ENCODE measurements at places on chromosomes 5 and 9. TPM values are rescaled to one million over a fixed set of nuclear protein-coding genes. Genes with fewer than 3 reads are reported as not detected.

FAXDC2 gene
- 4.7 TPM for total RNA-seq

SPATA31C1 gene
- not detected for total RNA-seq

RANBP17 gene
- 4.2 TPM for total RNA-seq

WDR38 gene
- not detected for total RNA-seq

KIF12 gene
- 3.1 TPM for total RNA-seq

TEX48 gene
- total RNA-seq, result not detected

FGF18 gene
- not detected for total RNA-seq

NKD2 gene
- total RNA-seq, result 0.11 TPM

PCDHA1 gene
- total RNA-seq, result not detected

SLC6A18 gene
- not detected for total RNA-seq

ASS1 gene
- total RNA-seq, result 40.8 TPM

PCDHGA4 gene
- total RNA-seq, result 0.07 TPM

CCL21 gene
- not detected for total RNA-seq

HTR1A gene
- not detected for total RNA-seq

PITX1 gene
- total RNA-seq, result 0.56 TPM

C9orf50 gene
- total RNA-seq, result not detected

PCDHGA2 gene
- total RNA-seq, result 0.10 TPM

GRCh38 chr9:124820698-124821623 is 32.3 kb upstream of the WDR38 start:
- DNase-seq, result no peak

- DNase-seq, result no peak
Observed at GRCh38 chr5:127938746-127939145, 144.8 kb upstream of the SLC12A2 start.

DNA sequence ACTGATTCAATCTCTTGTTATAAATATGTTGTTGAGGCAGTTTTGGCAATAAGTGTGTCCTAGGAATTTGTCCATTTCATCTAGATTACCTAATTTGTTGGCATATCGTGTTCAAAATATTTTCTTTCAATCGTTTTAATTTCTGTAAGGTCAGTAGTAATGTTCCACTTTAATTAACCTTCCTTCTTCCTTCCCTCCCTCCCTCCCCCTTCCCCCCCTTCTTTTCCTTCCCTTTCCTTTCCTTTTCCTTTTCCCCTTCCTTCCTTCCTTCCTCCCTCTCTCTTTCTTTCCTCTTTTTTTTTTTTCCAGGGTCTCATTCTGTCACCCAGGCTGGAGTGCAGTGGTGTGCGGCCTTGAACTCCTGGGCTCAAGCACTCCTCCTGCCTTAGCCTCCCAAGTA is 27.1 kb downstream of the CD14 start:
- DNase-seq, result no peak

DNA sequence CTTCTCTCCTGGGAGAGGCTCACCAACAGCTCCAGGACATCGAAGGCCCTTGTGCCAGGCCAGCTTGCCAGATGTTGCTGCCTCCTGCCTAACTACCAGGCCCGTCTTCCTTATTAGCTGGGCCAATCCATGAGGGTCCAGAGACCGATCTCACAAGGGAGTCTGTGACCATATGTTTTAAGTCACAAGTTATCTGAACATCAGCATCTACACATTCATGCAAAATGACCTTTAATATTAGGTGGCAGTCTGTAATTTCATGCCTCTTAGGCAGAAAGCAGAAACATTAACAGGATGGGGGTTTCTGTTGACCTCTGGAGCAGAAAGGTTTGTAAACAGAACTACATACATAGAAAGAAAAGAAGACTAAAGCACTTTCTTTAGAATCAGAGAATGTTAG is 75.1 kb upstream of the SLC25A51 start:
- no peak for DNase-seq

DNA sequence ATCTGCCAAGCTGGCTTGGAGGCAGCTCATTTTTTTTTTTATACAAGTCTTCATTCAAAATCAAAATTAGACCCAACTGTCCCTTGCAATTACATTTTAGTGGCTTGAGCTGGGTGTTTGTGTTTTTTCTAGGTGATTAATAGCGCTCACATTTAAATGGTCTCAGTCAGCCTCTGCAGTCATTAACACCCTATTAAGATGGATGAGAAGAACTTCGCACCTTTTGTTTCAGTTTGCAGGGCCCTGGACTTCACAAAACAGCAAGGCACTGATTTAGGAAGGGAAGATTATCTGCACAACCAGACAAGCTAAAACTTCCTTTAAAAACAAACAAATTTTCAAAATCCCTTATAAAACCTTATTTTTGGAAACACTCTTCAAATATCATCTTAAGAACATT is 374.8 kb downstream of the EFNA5 start:
- no peak for DNase-seq

GRCh38 chr5:174148721-174149120 is 103.2 kb downstream of the NSG2 start:
- no peak for DNase-seq

- no peak for DNase-seq
Observed at GRCh38 chr5:670396-671270, 22.5 kb downstream of the TPPP start.

GRCh38 chr9:34603610-34604231 is 8.2 kb downstream of the RPP25L start:
- peak; percentile 52 for DNase-seq

DNA sequence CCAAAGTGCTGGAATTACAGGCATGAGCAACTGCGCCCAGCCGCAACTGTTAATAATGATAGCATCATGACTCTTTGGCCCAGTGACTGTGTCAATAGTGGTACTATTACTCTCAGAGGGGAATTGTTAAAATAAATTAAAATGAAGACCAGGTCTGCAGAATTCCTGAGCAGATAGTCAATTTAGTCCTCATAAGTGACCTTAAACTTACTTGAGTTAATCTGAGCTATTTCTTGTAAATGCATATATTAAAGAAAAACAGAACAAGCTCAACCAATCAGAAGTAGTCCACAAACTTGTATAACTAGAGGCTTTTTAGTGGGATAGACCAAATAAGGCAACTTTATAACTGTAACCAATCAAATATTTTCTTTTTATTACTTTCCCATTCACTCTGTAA is 1.7 kb upstream of the RECK start:
- no peak for DNase-seq

GRCh38 chr5:179319741-179320281 is 25.4 kb downstream of the ADAMTS2 start:
- DNase-seq, result no peak

DNA sequence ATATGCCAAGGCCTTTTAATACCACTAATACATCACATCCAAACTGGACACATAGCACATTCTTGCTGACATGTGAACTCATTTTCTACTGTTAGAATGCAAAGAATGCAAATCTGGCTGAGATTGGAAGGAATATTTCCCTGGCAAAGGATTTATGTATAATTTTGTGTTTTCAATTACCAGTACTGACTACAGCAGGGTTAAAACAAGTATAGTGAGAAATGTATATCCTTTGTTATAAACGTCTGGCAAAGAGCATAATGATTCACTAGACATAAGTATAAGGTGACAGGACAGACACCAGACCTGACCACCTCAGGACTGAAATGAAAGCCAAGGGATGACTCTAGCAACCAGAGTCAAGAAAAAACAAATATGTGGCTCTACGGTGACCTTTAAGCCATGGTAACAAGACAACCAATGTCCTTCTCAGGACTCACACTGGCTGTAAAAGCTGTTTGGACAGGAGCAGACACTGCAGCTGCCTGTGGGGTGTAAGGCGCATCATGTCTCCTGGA is 95.0 kb downstream of the MRPS27 start:
- no peak for DNase-seq

DNA sequence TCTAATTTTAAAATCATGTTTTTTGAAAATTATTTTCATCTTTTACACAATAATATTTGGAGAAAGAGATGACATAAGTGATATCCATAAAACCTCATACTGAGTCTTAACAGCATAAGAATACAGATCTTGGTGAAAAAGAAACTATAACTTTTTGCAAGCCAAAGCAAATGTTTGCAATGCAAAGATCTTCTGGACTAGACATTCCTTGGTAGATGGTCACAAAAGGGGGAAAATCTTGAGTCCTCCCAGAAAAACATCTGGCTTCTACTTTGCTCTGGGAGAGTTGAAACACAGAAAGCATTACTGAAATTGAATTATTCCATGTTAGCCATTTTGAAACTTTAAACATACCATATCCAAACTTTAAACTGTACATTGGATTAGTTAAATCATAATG is 308.2 kb downstream of the ANXA1 start:
- DNase-seq, result no peak

GRCh38 chr5:141681695-141682641 is at the start of gene ARAP3:
Gene ARAP3 (minus strand): TSS chr5:141682230. CDS start chr5:141680486, 1,744 bp downstream.
- DNase-seq, result peak; percentile 68

- DNase-seq, result no peak
Observed at GRCh38 chr5:132267931-132268768, 10.7 kb downstream of the PDLIM4 start.

- peak; percentile 53 for DNase-seq
Observed at GRCh38 chr9:99299211-99300102, 77.4 kb downstream of the SEC61B start.

- DNase-seq, result no peak
Observed at GRCh38 chr5:14900693-14901461, 29.3 kb upstream of the ANKH start.

DNA sequence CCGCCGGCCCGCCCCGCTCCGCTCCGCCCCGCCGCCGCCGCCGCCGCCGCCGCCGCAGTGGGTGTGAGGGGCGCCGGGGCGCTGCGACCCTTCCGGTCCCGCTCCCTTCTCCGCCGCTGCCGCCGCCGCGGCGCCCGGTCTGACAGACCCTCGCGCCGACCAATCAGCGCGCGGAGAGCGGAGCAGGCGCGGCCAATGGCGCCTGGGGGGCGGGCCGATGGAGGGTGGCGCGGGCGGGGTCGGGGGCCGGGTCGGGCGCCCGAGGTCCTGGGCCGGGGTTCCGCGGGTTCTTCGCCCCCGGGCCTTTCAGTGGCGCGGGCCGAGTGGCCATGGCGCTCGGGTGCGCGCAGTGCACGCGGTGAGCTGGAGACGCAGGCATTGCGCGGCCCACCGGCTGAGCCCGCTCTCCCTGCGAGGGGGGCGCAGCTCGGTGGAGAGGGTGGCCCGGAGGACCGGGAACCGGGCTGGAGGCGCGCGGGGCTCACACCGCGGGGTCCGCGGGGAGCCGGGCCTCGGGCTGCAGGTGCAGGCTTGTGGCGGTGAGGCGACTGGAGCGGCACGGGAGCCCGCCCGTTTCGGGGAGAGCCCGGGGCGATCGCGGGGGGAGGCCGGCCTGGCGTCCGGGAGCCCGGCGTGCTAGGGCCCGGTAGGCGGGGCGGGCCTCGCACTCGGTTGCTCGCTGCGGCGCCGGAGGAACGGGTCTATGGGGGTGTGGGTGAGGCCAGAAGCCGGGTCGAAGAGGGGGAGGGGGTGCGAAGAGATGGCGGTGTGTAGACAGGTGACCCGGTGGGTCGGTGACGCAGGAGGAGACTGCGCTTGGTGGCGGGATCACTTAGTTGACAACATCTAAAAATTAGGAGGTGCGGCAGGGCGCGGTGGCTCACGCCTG is at the start of gene MAPK9:
Gene MAPK9, minus strand, starts transcription at position 141 of the 889 bp plus-strand sequence. CDS start 11,522 bp downstream, outside the sequence.
- no peak for DNase-seq

- no peak for DNase-seq
Observed at GRCh38 chr5:73213566-73213998, 40.6 kb downstream of the TMEM174 start.

DNA sequence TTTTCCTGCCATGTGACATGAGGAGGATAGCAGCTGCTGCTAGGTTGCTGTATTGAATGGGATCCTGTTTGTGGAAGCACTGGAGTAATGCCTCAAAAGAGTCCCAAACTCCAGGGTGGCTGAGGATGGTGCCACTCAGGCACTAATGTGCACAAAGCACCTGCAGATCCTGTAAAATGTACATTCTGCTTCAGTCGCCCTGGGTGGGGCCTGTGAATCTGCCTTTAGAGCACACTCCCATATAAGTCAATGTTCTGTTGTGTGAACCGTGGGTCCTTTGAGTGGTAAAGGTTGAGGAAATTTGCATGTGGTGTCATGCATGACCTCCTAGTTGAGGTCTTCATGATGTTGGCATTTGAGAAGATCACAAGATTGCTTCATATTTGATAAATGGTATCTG is 31.6 kb upstream of the ANKRD18A start:
- DNase-seq, result no peak

DNA sequence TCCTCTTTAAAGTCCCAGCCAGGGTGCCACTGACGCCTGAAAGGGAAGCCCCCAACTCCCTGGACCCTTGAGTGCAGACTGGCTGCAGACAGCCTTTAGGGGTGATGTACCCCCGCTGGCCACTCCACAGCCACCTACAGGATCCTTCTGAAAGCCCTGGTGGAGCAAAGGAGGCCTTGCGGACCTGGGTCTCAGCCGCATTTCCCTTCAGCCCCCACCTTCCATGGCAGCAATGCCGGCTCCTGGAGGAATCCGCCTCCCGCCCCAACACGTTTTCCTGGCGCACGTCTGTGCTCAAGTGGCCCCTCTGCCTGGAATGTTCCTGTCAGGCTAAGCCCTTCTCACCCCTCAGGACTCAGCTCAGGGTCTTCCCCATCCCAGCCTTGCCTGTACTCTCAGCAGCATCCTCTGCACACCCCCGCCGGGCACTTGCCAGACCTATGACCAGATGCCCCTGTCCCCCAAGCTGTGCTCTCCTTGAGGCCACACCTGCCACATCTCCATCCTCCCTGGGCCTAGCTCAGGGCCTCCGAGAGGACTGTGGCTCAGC is 134.1 kb upstream of the RAPGEF1 start:
- no peak for DNase-seq

GRCh38 chr5:41748631-41749030 is 121.6 kb downstream of the OXCT1 start:
- DNase-seq, result peak; percentile 47

GRCh38 chr9:31210978-31211570 is 1173.4 kb upstream of the ACO1 start:
- DNase-seq, result no peak

DNA sequence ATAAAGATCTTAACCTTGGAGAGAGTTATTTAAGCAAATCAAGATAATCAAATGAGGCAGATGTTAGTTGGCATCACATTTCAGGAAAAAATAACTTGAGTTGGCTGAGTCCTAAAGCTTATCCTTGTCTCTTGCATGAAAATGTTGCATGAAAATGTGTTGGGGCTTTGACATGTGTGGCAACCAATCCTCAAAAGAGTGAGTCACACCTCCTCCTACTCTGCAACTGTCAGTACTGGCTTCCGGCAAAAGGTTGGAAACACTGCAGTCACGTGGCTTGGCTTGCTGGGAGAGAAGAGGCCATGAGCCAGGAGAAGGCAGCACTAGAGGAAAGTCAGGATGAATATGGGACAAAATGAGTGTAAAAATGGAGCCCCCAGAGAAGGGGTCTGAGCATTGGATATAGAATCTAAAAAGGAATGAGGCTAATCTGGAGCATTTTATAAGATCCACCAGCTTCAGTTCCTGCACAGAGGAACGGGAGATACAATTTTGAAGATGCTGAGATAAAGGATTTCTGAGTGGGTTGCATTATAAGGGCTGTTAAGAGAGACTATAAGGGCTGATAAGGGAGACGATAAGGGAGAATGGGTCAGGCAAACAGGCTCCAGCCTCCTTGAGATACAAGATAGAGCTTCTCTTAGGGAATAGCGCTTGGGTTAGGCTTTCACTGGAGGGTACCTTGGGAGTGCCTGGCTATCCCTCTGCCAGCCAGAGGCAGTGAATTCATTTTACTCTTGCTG is 43.1 kb downstream of the SPATA31D1 start:
- peak; percentile 56 for DNase-seq

GRCh38 chr9:8382266-8382665 is 582.7 kb upstream of the DMAC1 start:
- DNase-seq, result no peak

All from foreskin keratinocyte (primary cell).